ENCODE measurements at places on chromosomes 1 and 21.

- DNase-seq = no peak
Observed at GRCh38 chr1:67609577-67610341, 75.2 kb upstream of the GADD45A start.

GRCh38 chr1:243818978-243819377 lies 31.1 kb downstream of the AKT3 start:
- DNase-seq = no peak

GRCh38 chr1:104132382-104132973 lies 382.8 kb downstream of the AMY1C start:
- DNase-seq = no peak

- DNase-seq = no peak
Observed at GRCh38 chr1:43711049-43711448, 3.7 kb downstream of the ST3GAL3 start.

DNA sequence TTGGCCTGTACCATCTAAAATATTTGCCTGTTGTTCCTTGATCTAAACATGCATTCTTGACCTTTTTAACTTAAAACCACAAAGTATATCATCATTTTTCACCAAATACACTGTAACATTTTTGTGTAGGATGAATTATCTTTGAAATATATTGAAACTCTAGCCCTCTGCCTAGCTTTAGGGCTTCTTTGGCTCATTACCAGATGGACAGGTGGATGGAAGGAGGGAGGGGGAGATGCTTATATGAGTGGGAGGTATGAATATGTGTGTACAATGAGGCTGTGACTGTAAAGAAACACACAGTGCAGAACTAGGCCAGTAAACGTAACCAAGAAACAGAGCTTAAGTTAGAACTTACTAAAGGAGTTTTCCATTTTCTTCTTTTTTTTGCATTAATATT lies 118.5 kb downstream of the ESRRG start:
- DNase-seq = no peak

DNA sequence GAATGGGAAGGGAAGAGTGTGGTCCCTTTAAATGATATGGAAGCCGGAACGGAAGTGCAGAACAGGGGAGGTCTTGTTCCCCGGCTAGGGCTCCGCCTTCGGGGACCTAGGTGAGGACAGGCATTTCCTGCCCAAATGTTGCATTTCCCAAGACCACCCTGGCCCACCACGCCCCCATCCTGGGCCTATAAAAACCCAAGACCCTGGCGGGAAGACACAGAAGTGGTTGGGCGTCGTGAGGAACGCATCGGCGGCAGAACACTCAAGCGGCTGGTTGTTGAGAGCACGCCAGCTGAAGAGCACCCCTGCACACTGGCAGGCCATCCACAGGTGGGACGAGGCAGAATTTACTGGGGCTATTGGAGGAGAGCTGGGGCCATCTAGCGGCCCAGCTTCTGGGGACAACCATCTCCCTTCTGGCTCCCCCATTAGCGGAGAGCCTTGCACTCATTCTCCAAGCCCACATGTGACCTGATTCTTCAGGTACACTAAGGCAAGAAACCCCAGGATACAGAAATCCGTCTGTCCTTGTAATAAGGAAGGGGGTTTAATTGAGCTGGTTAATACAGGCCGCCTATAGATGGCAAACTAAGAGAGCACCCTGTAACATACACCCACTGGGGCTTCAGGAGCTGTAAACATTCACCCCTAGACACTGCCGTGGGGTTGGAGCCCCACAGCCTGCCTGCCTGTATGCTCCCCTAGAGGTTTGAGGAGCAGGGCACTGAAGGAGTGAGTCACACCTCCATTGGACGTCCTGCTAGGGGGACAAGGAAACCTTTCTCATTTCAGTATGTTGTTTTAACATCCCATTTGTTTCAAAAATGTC lies 1327.9 kb downstream of the BRINP3 start:
- DNase-seq = no peak
